ENCODE measurements at places on chromosomes 16 and 17.

DNA sequence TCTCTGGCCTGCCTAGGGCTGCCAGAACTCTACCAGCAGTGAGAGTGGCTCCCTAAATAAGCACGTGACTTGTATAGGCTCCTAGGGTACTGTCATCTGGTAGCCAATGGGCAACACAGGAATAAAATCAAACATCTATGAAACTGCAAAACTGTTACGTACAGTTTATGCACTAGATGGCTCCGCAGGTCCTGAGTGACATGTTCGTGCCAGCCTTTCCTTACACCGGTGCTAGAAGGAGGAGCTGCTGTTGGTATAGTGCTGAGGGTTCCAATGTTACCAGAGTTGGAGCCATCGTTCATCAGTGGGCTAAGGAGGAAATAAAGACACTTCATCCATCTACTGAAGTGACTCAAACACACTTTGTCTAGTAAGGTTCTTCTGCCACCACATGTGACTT, 63.2 kb upstream of the TRAP1 start:
- no peak for DNase-seq

DNA sequence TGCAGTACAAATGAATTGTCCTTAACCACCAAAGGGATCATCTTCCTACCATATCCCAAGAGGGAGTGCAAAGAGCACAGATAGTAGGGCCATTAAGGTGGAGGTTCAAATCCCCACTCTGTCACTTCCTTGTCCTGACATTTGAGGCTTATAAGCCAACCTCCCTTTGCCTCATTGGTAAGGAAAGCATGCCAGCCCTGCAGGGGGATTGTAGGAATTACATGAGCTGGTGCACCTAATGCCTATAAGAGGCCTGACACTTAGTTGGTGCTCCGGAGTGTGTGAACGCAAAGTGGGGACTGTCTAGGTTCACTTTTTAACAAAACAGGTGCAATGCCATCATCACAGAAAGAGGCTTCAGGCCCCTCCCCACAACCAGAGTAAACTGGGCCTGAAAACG, 374.4 kb downstream of the SNX29 start:
- DNase-seq = no peak

DNA sequence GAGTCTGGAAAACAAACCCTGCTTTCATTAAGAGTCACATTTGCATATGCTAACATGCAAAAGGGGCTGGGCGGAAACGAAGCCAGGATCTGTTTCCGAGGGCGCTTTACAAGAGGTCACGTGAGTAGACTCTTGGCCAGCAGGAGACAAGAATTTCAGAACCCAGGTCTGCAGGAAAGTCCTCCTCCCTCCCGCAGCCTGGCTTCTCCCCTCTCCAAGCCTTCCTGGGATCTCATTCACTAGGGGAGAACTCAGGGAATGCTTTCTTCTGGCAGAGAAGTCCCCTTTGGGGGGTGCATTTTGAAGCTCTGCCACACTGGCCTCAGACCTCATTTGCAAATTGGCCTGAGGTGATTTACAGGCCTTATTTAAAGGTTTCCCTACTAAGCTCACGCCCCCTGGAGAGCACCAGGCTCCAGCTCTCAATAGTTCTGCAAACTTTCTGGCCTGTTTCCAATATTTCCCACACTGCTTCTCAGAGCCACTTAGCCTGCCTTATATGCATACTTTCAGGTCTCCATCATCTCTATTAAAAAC, 57.2 kb upstream of the CACNG5 start:
- DNase-seq = no peak

- no peak for DNase-seq
Measured at GRCh38 chr16:57993438-57993837, 7.0 kb downstream of the ZNF319 start.

GRCh38 chr17:67390006-67390645, 13.0 kb downstream of the PITPNC1 start:
- no peak for DNase-seq

DNA sequence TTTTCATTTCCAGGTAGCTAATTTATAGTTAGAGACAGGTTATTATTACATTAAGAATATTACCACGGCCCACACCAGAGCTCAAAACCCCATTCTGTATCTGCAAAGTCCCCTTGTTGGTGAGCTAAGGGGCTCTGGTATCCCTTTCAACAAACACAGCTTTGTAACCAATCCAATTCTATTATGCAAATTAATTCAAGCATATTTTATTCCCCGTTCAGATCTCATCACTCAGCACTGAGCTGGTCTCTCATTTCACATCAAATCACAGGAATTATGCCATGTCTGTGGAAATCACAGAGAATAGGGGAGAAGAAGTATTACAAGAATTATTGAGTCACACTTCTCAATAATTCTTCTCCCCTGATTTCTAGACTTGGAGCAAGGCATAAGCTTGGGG, 111.7 kb downstream of the CDH11 start:
- DNase-seq = no peak

- DNase-seq = no peak
Measured at GRCh38 chr17:73646409-73647300, 2.4 kb upstream of the SDK2 start.

- DNase-seq = no peak
Measured at GRCh38 chr16:86870380-86870779, 292.0 kb downstream of the FOXL1 start.

GRCh38 chr17:7858522-7858810, 663 bp downstream of the CYB5D1 start:
- DNase-seq = no peak

DNA sequence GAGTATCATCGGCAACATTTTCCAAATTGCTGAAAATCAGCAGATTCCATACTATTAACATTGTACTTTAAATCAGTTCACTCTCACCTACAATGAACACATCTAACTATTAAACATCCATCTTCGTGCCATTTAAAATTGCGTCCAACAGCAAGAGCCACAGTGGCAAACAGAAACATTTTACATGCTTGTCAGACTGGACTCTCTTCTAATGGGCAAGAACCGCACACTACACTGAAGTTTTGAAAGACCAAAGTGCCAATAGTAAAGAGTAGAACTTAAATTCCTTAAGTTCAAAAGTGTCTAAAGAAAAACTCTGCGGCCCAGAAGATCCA, 652 bp downstream of the RPS15A start:
- DNase-seq = no peak

GRCh38 chr16:50197582-50197981, 44.5 kb downstream of the TENT4B start:
- no peak for DNase-seq

DNA sequence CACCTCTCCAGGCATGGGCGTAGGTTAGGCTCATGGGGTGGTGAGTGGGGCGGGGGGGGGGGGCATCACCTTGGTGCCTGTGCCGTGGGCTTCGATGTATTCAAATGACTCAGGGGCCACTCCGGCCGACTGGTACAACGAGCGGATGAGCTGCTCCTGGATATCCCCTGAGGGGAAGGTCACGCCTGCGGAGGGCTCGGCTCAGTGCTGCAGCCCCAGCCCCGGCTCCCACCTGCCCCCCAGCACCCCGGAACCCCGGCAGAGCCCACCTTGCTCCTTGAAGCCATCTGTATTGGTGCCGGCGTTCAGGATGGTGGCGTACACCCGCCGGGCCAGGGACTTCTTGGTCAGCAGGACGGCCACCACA, 5.4 kb downstream of the FASN start:
- DNase-seq = no peak

GRCh38 chr16:15592324-15592723, 50.6 kb downstream of the MARF1 start:
- no peak for DNase-seq

DNA sequence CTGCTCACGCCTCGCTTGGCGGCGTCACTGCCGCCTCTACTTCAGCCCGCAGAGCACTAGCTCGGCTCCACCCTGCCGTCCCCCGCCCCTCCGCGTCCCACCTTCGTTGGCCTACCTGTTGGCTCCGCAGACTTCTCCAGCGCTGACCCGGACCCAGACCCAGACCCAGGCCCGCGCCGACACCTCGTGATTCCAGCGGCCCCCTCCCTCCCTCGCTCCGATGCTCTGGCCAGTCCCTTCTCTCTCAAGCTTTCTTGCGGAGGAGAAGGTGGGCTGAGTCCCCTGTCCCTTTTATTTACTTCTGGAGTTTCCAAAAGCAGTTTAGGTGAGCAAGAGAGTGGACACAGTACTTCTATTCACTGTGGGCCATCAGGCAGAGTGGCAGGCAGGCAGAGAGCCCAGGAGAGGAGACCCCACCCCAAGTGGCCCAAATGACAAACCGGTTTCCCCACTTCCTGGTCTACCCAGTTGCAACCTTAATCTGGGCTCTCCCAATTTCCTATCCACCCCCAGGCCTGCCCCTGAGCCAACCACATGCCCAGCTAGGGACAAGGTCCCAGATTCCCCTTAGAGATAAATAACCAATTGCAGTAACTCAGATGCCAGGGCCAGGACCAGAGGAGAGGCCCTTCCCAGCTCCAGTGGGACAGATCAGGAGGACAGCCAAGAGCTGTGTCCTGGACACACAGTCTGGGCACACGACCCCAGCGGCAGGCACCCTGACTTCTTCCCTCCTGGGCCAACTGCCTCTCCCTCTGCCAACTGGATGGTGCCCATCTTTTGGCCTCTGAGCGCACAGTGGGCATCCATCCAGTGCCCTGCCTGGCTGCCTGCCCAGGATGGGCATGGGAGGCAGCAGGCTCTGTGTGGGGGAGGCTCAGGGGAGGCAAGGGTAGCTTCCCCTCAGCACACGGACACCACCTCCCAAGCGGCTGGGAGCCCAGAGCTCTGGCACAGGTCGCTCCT, 1.2 kb upstream of the SRCIN1 start:
- DNase-seq = no peak

GRCh38 chr16:57708168-57708567, 13.6 kb downstream of the DRC7 start:
- DNase-seq = no peak

DNA sequence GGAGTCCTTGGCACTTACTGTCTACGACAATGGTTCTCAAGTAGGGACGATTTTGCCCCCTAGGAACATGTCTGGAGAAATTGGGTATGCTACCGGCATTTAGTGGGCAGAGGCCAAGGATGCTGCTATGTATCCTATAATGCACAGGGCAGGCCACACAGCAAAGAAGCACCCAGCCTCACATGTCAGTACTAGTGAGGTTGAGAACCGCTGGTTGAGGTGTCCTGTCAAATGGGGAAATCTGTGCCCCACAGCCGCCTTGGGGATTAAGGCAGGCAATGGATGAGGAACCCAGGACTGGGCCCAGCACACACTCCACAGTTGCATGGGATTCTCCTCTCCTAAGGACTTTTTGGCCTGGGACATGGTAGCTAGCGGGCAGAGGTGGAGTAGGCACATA, 86.7 kb upstream of the TOB1 start:
- no peak for DNase-seq

DNA sequence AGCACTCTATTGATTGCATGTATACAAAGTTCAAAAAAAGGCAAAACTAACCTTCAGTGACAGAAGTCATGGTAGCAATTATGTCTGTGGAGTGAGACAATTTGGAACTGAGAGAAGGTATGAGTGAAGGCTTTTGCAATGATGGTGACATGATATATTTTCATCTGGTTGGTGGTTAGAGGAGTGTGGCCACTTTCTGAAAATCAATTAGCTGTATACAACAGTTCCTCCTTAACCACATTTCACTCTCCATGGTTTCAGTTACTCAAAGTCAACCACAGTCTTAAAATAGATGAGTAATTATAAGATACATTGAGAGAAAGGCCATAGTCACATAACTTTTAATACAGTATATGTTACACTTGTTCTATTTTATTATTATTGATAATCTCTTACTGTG, 26.2 kb downstream of the ADAMTS18 start:
- no peak for DNase-seq

DNA sequence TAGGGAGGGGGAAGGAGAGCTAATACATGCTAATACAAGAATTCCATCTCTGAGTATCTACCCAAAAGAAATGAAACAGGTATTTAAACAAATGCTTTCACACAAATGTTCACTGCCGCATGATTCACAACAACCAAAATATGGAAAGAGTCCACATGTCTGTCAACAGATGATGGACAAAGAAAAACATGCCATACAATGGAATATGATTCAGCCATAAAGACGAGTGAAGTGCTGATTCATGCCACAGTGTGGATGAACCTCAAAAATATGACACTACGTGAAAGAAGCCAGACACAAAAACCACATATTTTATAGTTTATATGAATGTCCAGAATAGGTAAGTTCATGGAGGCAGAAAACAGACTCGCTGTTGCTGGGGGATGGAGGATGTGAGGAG, 321.4 kb downstream of the FOXL1 start:
- DNase-seq = no peak

DNA sequence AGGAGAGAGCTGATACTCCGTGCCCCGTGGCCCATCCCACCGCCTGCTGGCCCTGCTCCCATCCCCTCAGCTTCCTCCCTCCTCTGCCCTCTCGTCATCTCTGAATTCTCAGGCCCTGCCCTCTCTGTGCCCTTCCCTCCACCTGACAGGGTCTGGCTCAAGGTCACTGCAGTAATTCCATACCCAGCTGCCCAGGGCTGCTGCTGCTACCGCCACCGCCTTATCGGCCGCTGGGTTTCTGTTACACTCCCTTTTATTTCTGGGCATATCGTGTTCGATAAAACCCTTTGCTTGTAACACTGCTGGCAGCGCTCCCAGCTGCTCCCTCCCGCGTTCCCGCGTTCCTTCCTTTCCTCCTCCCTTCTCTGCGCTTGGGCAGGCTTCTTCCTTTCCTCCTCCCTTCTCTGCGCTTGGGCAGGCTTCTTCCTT, 1.2 kb downstream of the EPN3 start:
- no peak for DNase-seq

- DNase-seq = no peak
Measured at GRCh38 chr16:57299719-57300386, 15.4 kb upstream of the PLLP start.

- no peak for DNase-seq
Measured at GRCh38 chr16:66399930-66400329, 27.2 kb upstream of the BEAN1 start.

DNA sequence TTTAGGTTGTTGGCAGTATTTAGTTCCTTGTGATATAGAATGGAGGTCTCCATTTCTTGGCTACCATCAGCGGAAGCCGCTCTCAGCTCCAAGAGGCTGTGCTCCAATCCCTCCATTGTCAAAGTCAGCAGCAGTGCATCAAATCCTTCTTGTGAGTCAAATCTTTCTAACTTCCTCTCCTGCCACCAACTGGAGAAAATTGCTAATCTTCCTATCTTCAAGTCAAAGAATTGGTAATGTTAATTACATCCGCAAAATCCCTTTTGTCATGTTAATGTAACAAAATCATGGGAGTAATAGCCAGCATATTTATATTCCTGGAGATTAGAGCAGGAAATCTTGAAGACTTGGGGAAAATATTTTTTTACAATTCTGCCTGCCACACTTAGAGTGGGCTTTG, 436.4 kb upstream of the DYNLRB2 start:
- no peak for DNase-seq

DNA sequence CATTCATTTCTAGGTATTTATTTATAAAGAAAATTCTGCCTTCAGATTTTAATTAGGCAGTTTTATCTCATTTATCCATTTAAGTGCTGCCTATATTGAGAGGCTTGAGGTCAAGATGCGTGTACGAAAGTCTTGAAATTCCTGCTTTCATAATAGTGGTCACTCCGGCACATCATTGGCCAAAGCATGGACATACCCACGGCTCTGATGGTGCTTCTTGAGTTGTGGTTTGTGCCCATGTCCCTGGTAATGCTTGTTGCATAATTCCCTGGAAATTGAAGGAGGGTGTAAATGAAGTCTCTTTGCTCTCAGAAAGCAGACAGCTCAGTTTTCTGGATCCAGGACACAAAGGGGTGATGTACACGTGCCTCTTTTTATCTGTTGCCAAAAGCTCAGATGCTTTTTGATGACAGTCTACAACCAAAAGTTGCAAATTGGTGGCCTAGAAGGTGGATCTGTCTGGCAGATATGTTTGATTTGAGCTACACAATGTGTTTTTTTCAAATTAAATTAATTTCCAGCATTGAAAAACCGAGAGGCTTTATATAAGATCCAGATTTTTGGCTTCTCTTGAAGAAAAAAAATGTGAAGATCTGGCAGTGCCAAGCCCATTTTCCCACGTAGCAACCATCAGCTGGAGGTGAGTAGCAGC, 94.4 kb downstream of the SHISA9 start:
- no peak for DNase-seq
